Esophagus mucosa (tissue), 1 donor: ENCODE measurements at places on chromosomes 16 and 17.

DNA sequence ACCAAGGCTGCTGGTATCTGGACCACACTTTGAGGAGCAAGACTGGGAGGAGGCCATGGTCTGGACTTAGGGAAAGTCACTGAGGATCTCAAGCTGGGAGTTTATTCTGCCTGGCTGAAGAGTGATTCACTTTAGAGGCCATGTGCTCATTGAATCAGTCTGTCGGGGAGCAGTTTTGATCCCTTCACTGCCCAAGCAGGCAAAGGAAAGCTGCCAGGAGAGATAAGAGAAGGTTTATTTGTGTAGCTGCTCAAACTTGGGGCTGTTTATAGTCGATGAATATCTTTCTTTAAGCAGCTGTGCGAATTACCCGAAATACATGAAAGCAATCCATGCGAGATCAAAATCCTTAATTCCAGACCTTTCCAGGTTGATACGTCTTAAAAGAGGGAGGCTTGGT lies 544.4 kb upstream of the EEF2KMT start:
- no peak for ATAC-seq

DNA sequence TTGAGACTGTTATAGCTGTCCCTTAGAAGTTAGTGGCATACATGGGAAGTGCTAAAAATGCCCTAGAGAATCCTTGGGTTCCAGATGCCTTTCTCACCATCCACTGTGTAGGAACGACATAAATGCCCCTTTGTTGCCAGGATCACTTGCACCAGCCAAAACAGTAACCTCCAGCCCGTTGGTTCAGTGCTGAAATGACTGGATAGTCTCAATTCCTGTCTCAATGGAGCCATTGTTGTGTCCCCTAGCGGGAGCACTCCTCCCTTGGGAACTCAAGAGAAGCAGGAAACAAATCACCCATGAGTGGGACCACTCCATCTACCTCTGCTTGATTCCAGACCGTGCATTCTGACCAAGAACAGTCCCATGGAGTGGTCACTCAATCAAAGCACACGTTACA lies 23.1 kb downstream of the MPHOSPH6 start:
- no peak for ATAC-seq

DNA sequence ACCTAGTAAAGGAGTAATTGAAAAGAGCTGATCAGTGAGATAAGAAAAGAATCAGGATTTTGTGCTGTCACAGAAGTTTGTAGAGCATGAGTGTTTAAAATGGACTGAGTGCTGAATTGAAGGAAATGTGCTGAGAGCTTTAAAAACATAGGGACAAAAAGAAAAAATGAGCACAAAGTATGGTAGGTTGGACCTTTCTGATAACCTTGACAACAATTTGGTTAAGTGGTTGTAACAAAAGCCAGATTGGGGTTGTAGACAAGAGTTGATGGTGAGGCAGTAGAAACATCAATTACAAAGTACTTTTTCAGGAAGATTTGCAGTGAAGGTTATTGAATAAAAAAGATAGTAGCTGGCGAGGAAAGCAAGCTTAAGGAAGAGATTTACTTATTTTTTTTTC lies 674.7 kb upstream of the KIF2B start:
- no peak for ATAC-seq

DNA sequence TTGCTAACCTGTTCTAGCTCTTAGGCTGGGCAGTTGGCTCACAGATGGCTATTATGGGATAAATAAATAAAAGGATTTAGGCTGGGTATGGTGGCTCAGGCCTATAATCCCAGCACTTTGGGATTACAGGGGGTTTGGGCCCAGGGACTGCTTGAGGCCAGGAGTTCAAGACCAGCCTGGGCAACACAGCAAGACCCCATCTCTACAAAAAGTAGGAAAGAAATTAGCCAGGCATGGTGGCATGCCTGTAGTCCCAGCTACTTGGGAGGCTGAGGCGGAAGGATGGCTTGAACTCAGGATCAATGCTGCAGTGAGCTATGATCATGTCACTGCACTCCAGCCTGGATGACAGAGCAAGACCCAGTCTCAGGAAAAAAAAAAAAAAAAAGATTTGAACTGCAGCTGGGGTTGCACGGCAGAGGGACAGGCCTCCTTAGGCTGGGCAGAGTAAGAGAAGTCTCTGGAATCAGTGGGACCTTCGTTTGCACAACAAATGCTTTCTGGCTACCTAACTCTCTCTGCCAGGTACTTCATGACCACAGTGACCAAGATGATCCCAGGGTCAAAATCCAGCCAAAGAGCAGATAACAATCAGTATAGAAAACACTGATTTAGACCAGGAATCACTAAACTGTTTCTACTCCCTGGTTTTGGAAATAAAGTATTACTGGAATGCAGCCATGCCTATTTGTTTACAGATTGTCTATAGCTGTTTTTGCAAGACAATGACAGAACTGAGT lies 6.8 kb downstream of the RUSF1 start:
- ATAC-seq: no peak

DNA sequence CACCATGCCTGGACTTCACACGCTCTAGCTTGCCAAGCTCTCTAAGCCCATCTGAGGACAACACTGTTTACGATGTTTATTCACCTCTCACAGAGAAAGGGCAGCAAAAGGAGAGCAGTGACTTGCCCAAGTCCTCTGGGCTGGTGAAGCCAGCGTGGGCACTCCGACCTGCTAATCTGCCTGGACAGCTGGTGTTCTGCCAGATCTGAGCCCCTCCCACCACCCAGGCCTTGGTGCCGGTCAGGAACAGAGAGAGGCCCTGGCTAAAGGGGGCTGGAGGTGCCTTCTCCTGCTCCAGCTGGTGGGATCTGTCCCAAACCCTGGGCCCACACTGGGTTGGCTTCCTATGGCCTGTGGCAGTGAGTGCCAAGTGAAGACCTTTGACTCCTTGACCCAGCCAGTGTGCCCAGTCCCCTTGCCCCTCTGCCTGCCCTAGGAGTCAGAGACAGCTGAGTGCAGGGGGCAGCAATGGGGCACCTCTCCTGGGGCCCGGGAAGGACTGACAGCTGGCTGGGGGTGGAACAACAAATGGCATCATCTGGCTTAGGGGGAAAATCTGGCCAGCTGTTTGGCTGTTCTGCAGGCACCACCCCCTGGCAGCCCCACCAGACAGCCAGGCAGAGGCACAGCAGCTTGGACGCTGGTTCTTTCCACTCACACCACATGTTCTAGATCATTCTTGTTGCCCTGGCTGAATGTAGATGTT lies 1.8 kb upstream of the SLC4A1 start:
- no peak for ATAC-seq

- ATAC-seq: no peak
Measured at GRCh38 chr16:73543970-73544599, 496.2 kb upstream of the ZFHX3 start.

DNA sequence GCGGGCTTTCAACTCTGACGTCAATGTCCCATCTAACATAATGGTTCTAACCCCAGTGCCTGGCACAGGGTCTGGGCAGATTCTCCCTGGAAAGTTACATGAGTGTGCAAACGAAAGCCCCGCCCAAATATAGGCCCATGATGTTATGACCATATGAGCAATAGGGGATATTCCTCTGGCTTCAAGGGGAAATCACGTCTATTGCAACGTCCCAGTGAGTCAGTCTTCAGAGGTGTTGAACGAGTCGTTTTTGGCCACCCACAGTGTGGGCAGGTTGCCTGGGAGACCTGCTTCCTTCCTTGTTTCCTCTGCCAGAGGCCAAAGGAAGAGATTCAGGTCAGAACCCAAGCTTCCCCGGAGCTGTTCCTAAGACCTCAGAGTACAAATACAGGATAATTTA lies 30.3 kb downstream of the PIK3R5 start:
- ATAC-seq: peak; percentile 50

DNA sequence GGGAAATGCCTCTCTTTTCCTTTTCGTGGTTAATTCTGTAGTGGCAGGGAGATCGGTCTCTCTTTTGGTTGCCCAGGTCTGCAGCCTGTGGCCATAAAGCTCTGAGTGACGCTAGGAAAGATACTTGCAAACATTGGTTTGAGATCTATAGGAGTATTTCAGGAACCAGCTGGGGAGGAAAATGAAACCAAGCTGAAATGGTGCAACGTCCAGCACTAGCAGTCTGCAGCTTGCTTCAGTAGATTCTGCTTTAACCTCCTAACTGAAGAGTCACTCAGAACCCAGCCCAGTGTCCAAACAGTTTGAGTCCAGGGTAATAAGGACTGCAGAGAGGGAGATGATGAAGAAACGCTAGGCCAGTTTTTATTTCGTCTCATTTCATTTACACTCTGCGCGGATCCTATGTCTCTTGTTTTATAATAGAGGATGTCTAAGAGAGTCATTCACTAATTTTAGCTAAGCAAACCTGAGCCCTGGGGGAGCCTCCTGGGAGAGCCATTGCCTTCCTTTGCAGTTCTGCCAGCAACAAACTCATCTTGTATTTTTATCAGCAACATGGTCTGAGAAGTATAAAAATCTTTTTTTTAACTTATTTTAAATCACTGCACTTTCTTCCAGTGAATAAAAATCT lies 12.0 kb downstream of the SP2 start:
- ATAC-seq: no peak

- ATAC-seq: no peak
Measured at GRCh38 chr17:48597528-48597777, 3.9 kb upstream of the HOXB5 start.

DNA sequence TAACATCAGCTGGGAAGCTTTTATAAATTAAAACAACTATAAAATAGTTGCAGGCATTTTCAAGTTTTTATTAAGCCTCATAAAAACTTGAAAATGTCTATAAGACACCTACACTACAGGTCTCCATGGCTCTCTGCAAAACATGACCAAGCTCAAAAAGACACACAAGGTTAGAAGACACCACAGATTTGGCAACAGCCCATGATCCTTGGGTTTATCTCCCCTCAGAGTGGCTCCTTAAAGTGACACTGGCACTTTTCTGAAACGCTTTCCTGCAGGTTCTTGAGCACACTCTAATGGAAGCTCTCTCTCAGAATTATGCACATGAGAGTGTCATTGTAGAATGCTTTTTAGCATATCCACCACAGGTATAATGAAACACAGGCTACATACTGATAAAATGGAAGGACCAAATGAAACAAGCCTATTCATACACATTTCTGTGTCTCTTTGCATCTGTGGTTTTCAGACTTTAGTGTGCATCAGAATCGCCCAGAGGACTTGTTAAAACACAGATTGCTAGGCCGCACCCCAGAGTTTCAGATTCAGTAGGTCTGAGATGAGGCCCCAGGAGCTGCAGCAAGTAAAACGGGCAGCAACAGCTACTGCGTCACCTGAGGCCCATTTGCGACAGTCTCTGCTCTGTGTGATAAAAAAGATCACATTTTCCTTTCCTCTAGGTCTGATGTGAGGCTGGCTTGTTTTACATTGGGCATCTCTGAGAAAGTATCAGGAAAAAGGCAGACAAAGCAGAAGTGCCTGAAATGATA lies 75.0 kb upstream of the WSB1 start:
- ATAC-seq: no peak

- ATAC-seq: no peak
Measured at GRCh38 chr16:860891-861290, 60.4 kb upstream of the GNG13 start.

DNA sequence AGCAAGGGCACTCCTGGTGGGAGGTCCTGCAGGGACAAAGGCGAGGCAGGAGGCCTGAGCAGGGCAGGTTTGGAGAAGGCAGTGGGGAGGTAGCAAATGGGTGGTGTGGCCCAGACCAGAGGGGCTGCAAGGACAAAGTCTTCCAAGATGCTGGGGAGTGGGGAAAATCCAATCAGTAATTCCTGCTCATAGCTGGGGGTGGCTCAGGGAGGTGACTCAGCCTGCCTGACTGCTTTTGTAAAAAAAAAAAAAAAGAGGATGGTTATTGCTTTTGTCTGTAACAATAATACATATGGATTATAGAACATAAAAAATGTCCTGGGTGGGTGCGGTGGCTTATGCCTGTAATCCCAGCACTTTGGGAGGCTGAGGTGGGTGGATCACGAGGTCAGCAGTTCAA lies 5.2 kb downstream of the IL34 start:
- peak; percentile 24 for ATAC-seq

DNA sequence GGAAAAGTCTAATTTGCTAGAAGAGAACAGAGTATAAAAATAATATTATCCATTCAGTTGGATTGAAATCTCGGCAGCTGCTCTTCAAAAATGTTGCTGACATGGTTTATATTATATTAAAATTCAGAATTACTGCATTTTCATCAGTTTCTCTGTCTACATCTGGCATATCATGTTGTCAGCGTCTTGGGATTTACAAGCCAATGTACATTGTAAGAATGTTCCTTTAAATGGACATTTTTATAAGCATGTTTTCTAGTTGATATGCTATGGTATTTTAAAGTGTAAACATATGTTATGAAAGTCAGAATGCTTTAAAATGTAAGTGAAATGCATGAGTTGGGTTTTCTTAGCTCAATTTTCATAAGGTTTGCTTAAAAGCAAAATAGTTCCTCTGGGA lies 528.1 kb upstream of the CDH8 start:
- ATAC-seq: no peak

DNA sequence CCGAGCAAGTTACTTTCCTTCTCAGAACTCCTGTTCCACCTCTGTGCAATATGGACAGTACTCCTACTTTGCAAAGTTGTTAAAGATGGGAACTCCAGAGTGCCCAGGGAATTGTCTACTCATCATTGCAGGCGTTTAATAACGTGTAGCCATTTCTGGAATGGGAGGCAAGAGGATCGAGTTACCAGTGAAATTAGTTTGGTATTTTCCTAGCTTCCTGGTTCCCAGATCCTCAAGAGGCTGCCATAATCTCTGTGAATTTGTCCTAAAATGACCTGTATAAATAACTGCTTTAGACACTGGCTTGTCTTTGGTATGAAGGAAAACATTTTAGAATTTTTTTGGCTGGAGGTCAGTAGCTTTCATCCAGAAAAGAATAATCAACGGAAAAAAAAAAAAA lies 27.7 kb downstream of the WWOX start:
- no peak for ATAC-seq

DNA sequence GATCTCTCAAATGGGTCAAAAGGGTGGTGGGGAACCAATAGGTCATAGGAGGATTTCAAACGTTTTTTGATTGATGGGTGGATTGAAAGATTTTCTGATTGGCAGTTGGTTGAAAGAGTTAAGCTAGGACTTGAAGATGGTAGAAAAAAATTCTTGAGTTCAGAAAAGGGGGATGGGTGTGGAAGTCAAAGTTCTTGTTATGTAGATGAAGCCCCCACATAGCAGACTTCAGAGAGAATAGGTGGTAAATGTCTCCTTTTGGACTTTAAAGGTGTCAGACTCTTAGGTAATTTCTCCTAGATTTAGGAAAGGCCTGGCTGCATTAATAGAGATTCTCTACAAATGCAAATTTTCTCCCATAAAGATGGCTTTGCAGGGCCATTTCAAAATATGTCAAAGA lies 163.3 kb downstream of the HS3ST4 start:
- ATAC-seq: no peak

- ATAC-seq: no peak
Measured at GRCh38 chr16:2786061-2786825, 1.1 kb downstream of the PRSS33 start.

DNA sequence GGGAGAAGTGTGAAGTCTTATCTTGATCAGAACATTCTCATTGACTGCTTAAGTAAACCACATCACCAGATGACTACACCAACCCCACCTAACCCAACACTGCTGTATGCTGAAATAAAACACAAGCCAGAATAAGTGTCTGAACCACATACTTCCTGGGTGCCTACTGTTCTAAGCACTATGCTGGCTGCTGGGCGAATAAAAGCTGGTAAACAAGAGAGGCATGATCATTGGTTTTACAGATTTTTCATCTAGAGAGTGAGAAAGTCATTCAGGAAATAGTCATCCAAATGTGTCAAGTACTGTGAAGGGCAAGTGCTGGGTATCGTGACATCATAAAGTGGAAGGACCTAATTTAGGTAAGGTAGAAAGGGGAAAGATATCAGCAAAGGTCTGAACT lies 199.0 kb upstream of the SOX9 start:
- ATAC-seq: no peak
